ENCODE measurements at places on chromosomes 12 and 14.

GRCh38 chr12:112676507-112676906 lies 115.0 kb upstream of the RPH3A start:
- DNase-seq, result no peak

DNA sequence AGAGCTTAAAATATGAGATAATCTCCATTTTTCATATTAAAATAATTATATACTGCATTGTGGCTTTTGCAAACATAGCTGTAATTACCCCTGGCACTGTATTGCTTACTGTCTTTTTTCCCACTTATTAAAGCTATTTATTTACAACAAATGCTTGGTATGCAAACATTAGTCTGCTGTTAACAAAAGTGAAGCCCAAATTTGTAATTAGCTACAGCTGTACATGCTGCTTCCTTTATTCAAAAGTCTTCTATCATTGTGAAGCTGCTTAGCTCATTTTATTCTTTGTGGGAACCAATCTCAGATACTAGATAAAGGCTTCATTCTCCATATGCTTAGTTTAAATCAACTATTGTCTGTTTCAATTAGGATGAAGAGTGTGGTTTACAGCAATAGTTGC lies 425.8 kb upstream of the FOXG1 start:
- no peak for DNase-seq

DNA sequence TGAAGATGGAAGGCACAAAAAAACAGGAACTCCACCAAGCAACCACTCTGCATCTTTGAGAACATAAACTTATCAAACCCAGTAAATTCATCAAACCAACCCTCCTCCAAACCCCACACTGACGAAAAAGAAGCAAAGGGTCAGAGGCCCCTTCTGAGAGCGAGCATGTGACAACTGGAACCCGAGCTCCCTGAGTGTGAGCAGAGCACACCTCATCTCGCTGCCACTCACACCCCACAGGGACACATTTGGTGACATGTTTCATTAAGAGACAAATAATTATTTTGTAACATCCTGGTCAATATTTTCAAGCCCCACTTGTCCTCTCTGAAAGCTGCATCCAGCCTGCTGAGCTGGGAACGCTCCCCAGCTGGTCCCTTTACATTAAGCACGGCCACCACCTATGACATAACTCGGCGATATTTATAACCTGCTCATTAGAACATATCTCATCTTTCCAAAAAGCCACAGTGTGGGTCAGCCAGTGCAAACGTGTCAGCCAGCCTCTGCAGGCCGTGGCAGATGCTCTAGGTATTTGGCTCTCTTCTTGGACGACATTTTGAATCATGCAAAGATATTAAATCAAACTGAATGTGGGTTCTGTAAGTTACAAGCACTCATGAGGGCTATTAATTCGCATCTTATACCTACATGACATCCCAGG lies 120.1 kb downstream of the TTC7B start:
- DNase-seq, result peak; percentile 78

DNA sequence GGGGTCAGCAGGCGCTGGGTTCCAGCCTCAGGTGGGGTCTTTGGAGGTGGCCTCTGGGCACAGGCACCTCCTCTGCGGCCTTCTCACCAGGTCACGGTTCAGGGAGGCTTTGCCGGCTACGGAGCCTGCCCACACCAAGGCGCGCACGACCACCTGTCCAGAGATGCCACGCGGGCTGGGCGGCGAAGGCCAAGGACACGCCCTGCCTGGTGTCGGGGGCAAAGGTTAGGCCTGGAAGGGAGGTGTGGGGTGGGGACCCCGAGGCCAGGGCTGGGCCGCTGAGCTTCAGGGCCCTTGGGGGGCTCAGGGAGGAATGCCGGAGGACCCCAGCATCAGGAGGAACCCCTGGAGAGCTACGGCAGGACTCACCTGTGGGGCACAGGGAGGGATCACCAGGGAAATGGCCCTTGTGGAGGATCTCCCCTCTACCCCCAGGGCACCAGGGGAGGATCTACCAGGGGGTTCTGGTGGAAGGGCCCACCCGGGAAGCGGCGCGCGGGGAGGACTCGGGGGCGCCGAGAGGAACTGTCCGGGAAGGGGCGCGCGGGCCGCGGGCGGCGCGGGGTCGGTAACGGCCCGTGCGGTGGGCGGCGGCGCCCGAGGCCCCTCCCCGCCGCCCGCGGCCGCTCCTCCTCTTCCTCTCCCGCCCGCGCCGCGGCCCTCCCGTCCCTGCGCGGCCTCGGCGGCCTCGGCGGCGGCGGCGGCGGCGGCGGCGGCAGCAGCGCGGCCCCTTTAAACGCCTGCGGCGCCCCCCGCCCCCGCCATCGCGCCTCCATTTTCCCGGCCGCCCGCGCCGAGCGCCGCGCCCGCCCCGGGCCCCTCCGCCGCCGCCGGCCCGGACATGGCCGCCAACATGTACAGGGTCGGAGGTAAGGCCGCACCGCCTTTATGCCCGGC lies at the start of gene MTA1:
Gene MTA1 (plus strand): TSS at position 633 of the 897 bp plus-strand sequence. CDS start 209 bp downstream, at position 842.
- peak; percentile 30 for DNase-seq

GRCh38 chr14:69701291-69701690 lies 65.7 kb upstream of the SRSF5 start:
- DNase-seq, result no peak

GRCh38 chr12:91685917-91686316 lies 459.7 kb downstream of the BTG1 start:
- no peak for DNase-seq

GRCh38 chr12:12195081-12195480 lies 71.8 kb downstream of the LRP6 start:
- DNase-seq, result no peak

DNA sequence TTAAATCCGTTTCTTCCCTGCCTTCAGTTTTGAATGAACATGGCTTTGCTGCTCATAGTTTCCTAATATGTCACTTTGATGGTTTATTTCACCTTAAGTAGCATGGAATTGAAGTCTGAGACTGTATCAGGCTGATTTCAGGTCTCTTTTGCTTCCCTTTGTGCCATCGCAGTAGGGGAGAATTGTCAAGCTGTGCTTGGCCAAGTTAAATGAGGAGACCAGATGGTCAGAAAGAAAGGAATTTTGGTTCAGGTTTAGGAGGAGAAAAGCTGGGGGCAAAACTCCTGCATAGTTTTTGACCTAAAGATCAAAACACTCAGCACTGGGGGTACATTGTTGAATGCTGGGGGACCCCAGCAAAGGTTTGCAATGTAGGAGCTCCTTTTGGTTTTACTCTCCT lies 398.4 kb downstream of the NUAK1 start:
- no peak for DNase-seq

- peak; percentile 10 for DNase-seq
These were observed 400.3 kb downstream of the ZFP36L1 start for GRCh38 chr14:68392393-68393141.

DNA sequence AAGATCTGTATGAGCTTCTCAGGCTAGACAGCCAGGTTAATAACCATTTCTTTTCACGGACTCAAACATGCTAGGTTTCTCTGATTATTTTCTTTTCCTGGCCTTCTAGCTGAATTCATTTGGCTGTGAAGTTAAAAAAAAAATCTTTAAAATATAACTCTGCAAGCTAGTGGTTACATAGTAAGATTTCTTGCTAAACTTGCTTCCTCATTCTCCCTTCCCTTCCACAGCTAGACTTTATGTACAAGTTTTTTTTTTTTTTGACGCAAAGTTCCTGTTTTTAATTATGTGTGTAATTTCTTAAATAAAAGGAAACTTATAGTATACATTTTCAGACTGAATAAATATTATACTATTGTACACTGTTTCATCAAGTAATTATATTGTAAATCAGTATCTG lies 145.4 kb downstream of the TMTC2 start:
- DNase-seq, result peak; percentile 47

GRCh38 chr12:58503731-58504130 lies 416.6 kb downstream of the LRIG3 start:
- DNase-seq, result no peak

DNA sequence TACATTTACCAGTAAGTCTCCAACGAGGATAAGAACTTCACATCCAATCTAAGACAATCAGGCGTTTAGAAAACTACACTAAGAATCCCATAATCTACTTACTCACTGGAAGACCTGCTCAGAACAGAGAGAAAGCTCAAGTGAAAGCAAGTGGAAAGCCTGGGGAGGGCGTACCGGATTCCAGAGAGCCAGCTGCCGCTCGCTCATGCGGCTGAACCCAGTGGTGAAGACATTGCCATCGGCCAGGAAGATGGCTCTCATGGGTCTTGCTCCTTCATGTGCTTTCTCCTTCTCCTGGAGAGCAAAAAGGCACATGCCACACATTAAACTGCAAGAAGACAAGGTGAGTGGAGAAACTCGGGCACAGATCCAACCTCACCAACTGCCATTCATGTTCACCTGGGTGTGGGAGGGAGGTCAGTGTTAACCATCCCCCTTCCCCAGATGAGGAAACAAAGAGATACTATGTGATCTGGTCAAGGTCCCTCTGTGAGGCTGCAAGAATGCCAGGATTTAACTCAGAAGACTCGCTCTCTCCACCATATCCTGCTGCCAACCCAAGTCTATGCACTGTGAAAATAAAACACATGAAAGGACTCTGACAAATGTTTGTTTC lies 23.5 kb upstream of the SELPLG start:
- no peak for DNase-seq

DNA sequence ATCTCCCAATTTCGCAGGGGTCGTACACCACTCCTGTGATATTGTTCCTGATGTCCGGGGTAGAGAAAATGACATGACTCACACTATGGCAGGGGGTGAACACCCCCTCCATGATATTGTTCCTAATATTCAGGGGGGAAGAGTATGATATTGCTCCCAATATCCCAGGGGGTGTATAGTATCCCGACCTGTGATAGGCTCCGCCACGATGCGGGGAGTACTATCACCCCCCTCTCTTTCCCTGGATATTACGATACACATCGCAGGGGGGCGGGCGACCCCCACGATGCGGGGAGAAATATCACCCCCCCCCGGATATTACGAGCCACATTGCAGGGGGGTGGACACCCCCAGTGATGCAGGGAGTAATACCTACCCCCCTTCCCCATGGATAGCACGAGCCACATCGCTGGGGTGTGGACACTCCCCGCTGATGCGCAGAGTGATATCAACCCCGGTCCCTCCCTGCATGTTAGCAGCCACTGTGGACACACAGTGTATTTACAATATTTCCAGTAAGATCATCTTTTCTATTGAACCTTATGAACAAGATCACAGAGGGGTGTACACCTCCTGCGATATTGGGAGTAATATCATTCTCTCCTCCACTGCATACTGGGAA lies 17.7 kb downstream of the SMIM41 start:
- DNase-seq, result no peak
